T-helper 22 cell (primary cell): ENCODE measurements at places on chromosomes 7 and 10.

DNA sequence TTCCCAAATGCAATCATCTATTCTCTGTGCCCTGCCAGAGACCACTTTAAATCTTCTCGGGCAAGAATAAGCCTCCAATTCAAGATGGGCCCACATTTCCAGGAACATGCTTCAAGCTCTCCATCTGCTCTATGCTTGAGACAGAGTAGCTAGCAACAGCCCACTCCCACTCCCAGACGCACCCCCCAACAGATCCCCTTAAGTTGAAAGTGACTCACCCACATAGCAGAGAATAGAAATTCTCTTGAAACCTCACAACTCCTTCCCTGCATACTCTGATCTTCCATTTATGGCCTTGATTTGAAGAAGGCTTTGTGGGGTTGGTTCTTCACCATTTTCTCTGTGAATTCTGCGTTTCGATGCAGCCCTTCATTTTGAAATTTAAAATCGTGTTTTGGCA, 604.0 kb downstream of the INHBA start:
- DNase-seq, result no peak

DNA sequence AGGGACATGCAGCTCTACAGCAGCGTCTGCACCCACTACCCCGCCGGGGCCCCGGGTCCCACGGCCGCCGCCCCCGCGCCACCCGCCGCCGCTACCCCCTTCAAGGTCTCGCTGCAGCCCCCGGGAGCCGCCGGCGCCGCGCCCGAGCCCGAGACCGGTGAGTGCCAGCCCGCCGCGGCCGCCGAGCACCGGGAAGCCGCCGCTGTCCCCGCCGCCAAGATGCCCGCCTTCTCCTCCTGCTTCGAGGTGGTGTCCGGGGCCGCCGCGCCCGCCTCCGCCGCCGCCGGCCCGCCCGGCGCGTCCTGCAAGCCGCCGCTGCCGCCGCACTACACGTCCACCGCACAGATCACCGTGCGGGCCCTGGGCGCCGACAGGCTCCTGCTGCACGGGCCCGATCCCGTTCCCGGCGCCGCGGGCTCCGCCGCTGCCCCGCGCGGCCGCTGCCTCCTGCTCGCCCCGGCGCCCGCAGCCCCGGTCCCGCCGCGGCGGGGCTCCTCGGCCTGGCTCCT, 631 bp downstream of the OTUD1 start:
- DNase-seq, result no peak

DNA sequence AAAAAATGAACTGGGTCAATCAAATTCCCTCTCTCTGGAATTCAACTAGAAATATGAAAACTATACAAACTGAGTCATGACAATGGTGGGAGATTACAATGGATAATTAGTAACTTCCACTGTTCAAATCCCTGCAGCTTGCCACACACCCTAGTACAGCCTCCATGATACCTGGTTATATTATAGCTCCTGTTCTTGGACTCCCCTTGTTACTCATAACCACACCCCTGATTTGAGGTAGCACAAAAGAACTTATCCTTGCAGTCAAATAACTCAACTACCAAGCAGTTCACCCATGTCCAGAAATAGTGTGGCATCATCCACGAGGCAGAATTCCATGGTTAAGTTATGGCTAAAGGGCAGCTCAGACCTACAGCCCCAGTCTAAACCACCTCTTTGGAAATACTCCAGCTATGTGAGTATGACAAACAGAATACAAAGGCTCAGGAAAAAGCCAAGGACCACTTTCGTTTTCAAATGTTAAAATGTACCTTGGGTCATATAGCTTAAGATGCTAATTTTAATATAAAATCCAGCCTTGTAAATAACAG, 164.7 kb downstream of the CPEB3 start:
- DNase-seq, result no peak

GRCh38 chr10:86316274-86316835, 50.2 kb downstream of the GRID1 start:
- no peak for DNase-seq

DNA sequence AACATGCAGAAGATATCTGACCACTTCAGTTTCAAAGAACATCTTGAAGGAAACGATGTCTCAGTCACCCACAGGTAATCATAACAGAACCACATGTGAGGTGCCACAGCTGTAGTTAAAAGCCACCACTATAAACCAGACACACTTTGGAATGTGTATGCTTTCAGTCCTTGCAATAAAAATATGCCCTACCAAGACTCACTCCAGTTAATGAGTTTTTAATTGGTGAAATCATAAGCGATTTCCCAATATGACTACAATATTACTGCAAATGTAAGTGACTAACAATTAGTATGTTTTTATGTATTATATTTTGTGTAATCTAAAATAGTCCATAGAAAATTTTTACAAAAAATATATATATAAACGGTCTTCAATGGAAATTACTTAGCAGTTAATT, 428.2 kb downstream of the PARD3 start:
- DNase-seq, result no peak

DNA sequence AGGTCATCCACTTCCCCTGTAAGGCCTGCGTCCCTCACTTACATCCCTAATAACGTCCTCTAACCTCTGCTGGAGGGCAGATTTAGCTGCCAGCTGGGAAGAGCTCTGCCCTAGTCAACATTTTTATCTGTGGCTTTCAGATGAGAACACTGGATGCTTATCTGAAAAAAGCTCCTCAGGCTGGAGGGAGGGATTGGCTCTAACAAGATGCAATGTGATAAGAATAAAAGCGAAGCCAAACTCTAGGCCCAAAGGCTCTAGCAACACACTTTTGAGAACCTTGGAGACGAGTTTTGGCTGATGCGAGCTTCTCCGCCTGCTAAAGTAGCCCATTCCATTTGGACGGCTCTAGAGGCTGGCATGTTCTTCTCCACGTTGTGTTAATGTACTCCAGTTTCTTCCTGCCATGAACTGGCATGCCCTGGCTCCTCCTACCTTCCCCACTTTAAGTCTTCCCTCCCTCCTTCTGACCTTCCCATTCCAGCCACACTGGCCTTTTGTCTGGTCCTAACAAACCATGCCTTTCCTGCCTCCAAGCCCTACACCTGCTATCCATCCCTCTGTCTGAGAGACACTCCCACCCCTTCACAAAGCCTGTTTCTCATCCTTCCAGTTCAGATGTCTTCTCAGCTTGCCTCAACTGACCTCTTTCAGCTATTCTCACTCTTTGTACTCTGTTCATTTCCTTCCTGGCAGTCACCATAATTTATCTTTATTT, 62.5 kb upstream of the ATRNL1 start:
- DNase-seq, result no peak

- no peak for DNase-seq
These were observed 441.0 kb upstream of the NPVF start for GRCh38 chr7:25669281-25669781.

GRCh38 chr7:132891554-132891953, 190.3 kb downstream of the CHCHD3 start:
- DNase-seq, result no peak

DNA sequence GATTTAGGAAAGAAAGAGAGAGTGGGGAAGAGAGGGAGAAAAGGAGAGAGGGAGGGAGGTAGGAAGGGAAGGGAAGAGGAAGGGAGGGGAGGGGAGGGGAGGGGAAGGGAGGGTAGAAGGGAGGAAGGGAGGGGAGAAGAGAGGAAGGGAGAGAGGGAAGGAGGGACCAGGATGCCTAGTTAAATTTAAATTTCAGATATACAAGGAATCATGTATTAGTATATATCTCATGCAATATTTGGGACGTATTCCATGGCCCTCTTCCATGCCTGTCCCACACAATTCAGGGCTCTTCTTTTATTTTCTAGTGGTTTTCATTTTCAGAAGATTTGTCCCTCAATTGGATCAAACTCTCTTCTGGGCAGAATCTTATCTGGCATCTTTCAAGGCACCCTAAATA, 172.4 kb upstream of the PRR15 start:
- DNase-seq, result no peak

DNA sequence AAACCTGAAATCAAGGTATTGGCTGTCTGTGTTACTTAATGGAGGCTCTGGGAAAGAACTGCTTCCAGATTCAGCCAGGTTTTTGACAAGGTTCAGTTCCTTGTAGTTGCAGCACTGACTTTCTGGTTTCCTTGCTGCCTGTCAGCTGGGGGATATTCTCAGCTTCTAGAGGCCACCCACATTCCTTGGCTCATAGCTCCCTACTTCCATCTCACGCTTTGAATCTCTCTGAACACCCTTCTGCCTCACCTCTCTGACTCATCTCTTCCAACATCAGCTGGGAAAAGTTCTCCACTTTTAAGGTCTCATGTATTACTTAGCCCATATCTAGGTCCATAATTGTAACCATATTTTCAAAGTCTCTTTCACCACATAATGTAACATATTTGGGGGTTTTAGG, 22.9 kb upstream of the GPR22 start:
- no peak for DNase-seq

- no peak for DNase-seq
These were observed 92.2 kb upstream of the LRRC4 start for GRCh38 chr7:128123291-128124037.

GRCh38 chr7:133112335-133112734, 30.4 kb upstream of the CHCHD3 start:
- no peak for DNase-seq

DNA sequence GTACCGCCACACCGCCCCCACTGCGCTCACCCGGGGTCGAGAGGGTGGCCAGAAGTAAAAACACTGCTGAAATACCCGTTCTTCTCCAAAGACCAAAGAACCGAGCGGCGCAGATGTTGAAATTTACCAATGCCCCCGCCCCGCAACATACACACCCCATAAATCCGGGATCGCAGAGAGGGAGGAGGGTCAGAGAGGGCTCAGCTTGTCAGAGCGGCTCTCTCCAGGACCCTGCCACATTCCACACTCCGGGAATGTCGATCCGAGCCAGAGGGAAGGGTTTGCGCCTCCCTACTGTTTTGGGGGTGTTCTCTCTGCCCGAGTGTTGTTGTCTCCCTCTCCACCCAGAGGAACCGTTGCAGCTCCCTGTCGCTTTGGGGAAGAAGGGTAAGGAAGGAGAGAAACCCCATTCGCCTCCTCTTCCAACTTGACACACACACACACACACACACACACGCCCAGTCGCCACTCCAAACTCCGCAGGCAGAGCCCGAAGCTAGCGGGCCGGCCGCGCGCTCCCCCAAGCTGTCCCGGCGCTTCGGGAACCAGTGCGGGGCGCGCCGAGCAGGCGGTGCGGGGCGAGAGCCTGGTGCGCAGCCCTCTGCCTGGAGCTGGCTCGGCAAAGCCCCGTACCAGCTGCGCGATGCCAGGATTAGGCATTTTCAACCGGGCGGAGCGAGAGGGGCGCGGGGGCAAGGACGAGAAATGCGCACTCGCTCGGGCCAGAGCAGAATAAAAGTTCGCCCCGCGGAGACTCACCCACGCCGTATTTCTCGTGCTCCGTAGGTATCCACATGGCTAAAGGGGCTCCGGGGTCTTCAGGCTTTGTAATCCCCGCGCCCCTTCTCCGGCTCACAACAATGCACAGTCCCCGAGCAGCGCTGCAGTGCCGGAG, 609 bp downstream of the DOCK4 start:
- DNase-seq, result peak; percentile 15

- no peak for DNase-seq
These were observed 9.7 kb downstream of the ZSCAN21 start for GRCh38 chr7:100059251-100059739.

DNA sequence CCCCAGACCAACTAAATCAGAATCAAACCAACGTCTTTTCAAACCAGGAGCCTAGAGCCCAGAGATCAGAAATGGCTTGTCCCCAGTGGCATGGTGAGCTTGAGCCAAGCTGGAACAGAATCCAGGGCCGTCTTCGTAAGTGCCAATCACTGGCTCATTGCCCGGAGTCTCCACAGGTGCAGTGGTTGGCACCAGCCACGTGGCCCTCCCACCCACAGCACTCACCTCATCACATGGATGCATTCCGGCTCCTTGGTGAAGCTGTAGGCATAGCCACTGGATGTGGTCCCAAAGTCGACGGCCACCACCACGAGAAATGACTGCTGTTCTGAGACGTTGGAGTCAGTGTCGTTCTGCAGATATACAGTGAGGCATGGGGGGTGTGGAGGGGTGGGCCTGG, 37.4 kb downstream of the HSPA12A start:
- no peak for DNase-seq

- DNase-seq, result no peak
These were observed 19.7 kb upstream of the PRPF18 start for GRCh38 chr10:13567030-13567429.

GRCh38 chr10:86795353-86795752, 38.9 kb downstream of the BMPR1A start:
- DNase-seq, result no peak

DNA sequence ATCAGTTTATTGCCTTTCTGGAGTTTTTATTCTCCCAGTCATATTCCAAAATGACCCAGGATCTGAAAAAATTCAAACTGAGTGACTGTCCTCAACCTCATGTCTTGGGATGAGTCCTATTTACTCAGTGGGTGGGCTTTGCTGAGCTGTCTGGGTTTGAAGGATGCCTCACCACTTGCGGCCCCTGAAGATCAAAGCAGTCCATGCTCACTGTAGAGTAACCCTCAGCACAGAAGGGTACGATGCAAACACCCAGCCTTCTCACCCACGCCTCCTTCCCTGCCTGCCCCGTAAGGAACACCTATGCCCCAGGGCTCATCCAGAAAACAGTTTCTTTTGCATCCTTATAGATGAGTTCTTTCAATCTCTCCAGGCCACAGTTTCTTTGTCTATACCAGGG, 42.2 kb upstream of the GRB10 start:
- no peak for DNase-seq

GRCh38 chr10:124081547-124082140, 11.8 kb downstream of the CHST15 start:
- DNase-seq, result no peak

- no peak for DNase-seq
These were observed 2.4 kb upstream of the EBF3 start for GRCh38 chr10:129966370-129966888.

- no peak for DNase-seq
These were observed 57.0 kb downstream of the SMURF1 start for GRCh38 chr7:99086944-99087343.

DNA sequence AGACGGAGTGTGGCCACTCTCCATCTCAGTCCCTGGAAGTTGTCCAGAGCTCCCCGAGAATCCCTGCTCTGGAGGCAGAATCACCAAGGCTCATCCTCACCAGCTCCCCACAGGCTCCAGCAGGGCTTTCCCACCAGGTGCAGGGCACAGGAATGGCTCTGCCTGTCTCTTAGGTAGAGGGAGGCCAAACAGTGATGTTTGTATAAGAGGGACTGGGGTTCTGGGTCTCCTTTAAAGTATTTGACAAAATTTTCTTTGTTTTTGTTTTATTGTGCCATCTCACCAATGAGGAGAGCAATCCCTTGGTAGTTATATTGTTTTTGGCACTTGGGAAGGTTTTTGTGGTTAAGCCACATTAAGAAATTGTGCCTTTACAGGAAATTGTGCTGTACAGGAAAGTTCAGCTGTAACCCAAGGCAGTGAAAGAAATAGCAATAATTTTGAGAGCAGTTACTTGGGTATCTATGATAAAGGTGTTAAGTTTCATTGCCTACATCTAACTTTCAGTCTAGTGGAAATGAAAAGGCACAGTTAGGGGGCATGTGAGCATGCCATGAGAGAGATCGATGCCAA, 219.3 kb upstream of the PRSS58 start:
- no peak for DNase-seq

- DNase-seq, result peak; percentile 7
These were observed 55.4 kb upstream of the LMTK2 start for GRCh38 chr7:98051118-98051744.
